Cerebellum (tissue), 4 donors: ENCODE measurements at places on chromosomes 4 and X. TPM values are rescaled to one million over a fixed set of nuclear protein-coding genes. Genes with fewer than 3 reads are reported as not detected.

DNA sequence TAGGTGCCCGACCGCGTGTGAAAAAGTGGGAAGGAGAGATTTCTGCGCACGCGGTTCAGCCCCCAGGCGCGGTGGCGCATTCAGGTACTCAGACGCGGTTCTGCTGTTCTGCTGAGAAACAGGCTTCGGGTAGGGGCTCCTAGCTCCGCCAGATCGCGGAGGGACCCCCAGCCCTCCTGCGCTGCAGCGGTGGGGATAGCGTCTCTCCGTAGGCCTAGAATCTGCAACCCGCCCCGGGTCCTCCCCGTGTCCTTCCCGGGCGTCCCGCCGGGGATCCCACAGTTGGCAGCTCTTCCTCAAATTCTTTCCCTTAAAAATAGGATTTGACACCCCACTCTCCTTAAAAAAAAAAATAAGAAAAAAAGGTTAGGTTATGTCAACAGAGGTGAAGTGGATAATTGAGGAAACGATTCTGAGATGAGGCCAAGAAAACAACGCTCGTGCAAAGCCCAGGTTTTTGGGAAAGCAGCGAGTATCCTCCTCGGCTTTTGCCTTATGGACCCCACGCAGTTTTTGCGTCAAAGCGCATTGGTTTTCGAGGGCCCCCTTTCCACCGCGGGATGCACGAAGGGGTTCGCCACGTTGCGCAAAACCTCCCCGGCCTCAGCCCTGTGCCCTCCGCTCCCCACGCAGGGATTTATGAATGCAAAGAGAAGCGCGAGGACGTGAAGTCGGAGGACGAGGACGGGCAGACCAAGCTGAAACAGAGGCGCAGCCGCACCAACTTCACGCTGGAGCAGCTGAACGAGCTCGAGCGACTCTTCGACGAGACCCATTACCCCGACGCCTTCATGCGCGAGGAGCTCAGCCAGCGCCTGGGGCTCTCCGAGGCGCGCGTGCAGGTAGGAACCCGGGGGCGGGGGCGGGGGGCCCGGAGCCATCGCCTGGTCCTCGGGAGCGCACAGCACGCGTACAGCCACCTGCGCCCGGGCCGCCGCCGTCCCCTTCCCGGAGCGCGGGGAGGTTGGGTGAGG lies 3.7 kb downstream of the SHOX start:
- DNase-seq: no peak

- DNase-seq: peak; percentile 74
These were observed at the start of gene FGFR3 for GRCh38 chr4:1792832-1793495. Gene FGFR3, plus strand, starts transcription at chr4:1793293. Its CDS starts 642 bp downstream, at chr4:1793935.

GRCh38 chr4:87251106-87251505 lies 30.7 kb upstream of the KLHL8 start:
- DNase-seq: peak; percentile 81

Gene NPY1R
- 8.2 TPM for total RNA-seq

Gene WDR17
- 60.2 TPM for total RNA-seq
